GM06990 (cell line): ENCODE measurements at places on chromosomes 12 and 14.

DNA sequence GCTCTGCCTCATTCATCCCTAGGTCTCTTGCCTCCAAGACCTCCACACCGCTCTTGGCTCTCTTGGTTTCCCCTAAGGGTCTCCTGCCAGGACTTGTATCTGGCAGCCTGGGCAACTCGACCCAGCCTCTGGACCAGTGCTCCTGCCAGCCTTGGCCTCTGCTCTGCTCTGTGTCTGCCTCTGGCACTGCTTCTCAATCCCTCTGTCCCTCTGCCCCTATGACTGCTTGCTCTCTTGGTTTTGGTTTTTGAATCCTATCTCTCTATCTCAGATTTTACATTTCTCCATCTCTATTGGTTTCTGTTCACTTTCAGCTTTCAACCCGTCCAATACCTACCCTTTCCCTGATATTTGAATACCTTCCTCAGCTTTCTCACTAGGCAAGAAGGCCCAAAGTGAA, 6.3 kb downstream of the ITGA5 start:
- DNase-seq = no peak

DNA sequence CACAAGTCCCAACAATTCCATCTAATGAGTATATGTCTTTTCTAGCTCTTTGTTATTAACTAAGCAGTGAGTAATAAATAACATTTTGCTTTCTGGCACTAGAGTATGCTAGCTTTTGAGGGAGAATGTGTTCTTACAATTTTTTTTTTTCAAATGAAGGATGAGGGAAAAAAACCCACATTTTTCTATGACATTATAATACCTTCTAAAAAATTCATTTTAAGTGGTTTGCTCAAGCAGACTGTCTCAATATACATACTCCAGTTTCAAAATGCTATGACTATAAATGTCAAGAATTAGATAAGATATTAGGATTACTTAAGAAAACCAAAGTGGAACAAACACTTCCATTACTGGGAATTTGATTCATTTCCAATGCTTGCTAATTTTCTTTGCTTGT, 394.6 kb downstream of the C12orf75 start:
- DNase-seq = no peak

DNA sequence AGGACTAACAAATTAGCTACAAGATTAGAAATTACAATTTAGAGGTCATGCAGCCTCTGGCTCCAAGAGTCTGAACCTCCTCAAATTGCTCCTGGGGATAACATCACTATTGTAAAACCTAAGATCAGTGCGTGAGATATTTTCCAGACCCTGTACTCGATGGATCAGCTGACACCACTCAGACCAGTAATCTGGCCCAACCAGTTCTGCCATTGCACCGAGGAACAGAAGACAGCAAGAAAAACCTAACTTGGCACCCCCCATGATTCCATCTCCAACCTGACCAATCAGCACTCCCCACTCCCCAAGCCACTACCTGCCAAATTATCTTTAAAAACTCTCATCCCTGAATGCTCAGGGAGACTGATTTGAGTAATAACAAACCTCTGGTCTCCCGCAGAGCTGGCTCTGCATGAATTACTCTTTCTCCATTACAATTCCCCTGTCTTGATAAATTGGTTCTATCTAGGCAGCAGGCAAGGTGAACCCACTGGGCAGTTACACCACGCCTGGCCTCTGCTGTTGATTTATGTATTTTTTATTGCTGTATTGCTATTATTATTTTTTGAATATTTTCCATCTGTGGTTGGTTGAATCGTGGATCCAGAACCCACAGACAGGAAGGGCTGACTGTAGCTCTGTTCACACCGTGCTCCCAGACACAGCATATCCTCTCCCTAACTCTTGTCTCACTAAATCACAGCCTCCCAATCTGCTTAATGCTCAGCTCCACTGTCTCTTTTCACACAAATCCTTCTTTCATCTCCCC, 9.2 kb downstream of the HEBP1 start:
- no peak for DNase-seq

GRCh38 chr12:131603939-131604795, 106.7 kb upstream of the SFSWAP start:
- peak; percentile 39 for DNase-seq

- no peak for DNase-seq
Measured at GRCh38 chr14:50091240-50091913, 25.0 kb downstream of the VCPKMT start.

- no peak for DNase-seq
Measured at GRCh38 chr12:75683220-75683619, 171.8 kb upstream of the KRR1 start.

GRCh38 chr12:57603815-57604453, 690 bp upstream of the DTX3 start:
- no peak for DNase-seq

DNA sequence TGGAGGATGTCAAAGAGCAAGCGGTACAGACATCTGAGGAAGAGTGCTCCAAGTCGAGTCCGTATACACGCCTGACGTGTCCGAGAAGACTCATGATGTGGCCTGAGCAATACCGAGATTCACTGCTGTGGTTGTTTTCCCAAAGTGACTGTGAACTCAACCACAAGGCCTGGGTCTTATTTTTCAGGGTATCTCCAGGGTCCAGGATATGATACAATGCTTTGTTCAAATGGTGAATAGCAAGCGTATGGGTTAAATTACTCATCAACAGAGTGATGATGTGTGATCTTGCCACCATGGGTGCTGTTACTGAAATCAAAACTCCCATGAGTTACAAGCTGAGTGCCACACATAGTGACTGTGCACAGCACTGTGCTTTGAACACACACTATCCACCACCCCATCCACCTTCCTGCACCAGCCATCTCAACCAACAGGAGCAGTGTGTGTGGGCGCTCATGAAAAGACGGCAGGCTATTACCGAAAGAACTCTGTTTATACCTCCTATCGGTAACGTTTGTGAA, 109.6 kb downstream of the BCAT1 start:
- peak; percentile 83 for DNase-seq

GRCh38 chr14:55450987-55451386, 10.6 kb upstream of the TBPL2 start:
- DNase-seq = no peak

- no peak for DNase-seq
Measured at GRCh38 chr12:93853698-93854478, 176.7 kb downstream of the CRADD start.

DNA sequence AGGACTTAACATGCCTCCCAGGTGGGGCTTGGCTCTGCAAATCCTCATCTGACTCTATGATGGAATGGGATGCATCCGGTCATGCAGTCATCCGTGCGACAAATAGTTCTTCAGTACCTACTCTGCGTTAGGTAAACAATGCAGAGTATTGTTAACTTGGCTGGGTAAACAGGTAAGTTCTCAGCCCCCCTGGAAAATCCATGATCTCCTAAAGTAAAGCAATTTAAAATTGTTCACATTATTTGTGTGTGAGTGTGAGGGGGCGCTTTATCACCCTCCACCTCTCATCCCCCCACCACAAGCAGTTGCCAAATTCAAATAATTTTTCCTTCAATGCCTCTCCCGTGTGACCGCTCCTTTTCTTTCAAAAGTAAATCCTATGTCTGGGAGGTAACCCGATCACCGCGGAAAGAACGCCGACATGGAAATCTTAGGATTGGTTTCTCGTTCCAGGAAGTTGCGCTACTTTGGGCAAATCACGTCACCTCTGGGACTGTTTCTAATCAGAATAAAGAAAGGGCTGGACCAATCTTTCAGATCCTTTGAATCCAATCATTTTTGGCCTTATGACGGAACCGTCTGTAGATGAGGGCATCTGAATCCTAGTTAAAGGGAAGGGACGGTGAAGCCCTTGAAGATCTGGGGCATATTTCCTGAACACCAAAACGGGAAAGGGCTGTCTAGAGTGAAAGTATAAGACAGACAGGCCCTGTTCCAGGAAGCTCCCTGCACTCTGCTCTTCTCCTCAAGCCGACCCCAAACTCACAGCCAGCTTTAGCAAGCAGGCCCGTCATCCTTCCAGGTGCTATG, 44.0 kb upstream of the SINHCAF start:
- DNase-seq = no peak
